Endodermal cell (in vitro differentiated cells): ENCODE measurements at places on chromosomes 2 and 18. TPM values are rescaled to one million over a fixed set of nuclear protein-coding genes. Genes with fewer than 3 reads are reported as not detected.

The SLC9A4 gene
- 0.05 and 0.07 TPM in 2 replicates for total RNA-seq

The ATOH8 gene
- 1.2 and 1.3 TPM in 2 replicates for total RNA-seq

GRCh38 chr18:42828881-42829280 lies 286.6 kb downstream of the RIT2 start:
- DNase-seq: no peak

- no peak for DNase-seq
These were observed 26.3 kb downstream of the ATP8B1 start for GRCh38 chr18:57776767-57777166.

DNA sequence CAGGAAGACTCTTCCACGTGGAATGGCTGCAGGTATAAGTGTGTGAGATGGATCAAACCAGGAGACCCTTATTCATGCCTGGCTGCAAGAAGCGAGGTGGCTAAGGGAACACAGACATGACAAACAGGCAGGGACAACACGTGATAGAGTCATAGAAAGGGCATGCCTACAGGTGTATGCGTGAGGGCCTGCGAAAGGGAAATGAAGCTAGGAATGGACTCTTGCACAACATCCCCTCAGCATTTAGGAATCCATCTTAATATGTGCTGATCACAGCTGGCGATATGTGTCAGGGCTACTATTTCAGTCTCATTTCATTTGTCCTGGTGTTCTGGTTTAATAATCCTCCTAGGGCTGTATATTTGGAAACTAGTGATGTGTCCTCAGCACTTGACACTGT lies 291.2 kb downstream of the MYT1L start:
- no peak for DNase-seq

DNA sequence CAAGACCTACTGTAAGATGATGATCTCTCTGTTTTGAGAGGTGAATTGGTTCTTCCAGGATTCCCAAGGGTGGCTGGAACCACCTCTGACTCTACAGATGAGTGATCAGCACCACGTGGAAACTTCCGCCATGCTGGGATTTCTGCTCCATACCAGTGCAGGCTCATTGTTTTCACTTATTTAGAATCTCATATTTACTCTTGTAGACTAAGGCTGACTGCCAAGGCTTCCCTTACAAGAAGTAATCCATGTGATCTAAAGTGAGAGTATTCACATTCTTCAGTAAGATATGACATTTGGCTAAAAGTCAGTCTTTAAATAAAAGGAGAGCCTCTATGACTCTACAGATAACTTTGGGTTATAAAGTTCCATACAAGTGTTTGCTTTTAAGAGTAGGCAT lies 322.9 kb upstream of the RAB12 start:
- DNase-seq: no peak
